AG08395 (cell line): ENCODE measurements at places on chromosomes 5 and 9.

GRCh38 chr9:113484258-113484730 is 20.8 kb downstream of the RGS3 start:
- DNase-seq: no peak

DNA sequence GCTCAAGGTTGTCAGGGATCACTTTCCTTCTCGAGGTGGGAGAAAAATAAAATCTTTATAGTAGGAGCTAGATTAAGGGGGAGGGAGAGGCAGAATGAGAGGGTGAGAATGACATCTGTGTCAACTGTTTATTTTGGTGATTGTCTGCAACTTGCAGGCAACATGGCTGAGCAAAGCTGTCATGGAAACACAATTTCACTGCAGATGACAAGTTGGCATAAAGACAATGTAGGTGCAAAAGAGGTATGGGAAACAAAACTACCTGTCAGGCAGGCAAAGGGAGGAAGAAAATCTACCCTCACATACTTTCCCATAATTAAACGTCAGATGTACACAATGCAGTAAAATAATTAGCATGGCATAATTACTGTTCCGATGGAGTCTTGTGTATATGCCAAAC is 167.4 kb downstream of the SLIT3 start:
- no peak for DNase-seq

- peak; percentile 98 for DNase-seq
Measured at GRCh38 chr5:177497292-177498012, at the start of gene PDLIM7. TSS of gene PDLIM7 (minus strand) at chr5:177497604. CDS start at chr5:177496512, 1,092 bp downstream.

GRCh38 chr5:58383448-58383847 is 76.4 kb downstream of the PLK2 start:
- no peak for DNase-seq

DNA sequence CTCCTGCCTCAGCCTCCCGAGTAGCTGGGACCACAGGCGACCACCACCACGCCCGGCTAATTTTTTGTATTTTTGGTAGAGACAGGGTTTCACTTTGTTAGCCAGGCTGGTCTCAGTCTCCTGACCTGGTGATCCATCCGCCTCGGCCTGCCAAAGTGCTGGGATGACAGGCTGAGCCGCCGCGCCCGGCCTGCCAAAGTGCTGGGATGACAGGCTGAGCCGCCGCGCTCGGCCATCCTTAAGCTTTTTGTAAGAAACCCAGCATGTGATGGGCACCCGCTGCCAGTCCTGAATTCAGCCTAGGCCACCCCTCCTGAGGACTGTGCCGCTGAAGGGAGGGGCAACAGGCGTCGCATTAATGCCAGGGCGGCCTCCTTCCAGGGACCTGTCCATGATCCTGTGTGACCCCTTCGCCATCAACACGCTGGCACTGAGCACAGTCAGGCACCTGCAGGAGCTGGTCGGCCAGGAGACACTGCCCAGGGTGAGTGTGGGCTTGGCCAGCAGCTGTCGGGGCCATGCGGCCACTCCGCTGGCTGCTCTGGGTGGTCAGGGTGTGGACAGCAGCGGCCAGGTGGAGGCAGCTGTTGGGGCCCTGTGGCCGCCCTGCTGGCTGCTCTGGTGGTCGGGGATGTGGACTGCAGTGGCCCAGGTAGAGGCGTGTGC is 10.5 kb downstream of the NELFB start:
- no peak for DNase-seq

DNA sequence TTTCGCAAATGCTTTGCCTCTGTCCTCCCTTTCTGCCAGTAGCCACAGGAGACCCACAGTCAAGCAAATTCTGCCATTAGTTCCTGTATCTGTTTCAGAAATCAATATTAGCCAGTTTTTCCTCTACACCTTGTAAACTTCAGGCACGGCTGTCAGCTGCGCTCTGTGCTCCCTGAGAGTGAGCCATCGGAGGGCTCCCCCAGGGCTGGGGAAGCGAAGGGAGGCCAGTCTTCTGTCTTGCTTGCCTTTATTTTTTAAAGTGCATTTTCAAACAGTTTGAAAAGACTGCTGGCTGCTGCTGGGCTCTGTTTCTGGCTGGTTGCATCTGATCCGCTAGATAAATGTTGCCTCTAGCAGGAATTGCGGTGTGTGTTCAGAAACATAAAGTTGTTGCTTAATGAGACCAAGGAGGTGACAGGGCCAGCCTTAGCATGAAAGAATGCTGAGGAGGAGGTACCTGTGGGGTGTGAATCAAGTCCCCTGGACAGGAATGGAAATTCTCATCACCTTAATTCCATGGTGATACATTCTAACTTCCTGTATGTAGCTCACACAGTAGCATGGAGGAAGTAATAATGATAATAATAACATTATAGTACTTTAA is 421.7 kb upstream of the KIF2A start:
- no peak for DNase-seq

- peak; percentile 85 for DNase-seq
Measured at GRCh38 chr5:157994906-157995519, 136.1 kb upstream of the CLINT1 start.

GRCh38 chr9:134545543-134546245 is 95.9 kb upstream of the COL5A1 start:
- DNase-seq: peak; percentile 84

DNA sequence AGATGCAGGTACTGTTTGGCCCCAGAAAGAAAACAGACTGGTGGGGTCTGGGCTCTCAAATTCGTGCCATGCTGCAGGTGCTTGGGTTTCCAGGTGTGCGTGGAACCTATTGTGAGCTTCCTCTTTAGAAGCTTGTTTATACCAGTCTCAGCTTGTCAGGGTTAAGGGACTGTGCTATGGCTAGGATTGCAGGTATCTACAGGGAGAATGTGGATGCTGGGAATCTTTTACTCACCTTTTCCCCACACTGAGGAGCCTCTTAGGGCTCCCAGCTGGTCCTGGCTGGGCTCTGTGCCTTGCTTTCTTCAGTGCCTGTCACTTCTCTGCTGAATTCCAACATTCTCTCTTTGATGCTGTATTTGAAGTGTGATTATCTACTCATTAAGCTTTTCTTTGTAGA is 111.8 kb downstream of the WDR70 start:
- no peak for DNase-seq

DNA sequence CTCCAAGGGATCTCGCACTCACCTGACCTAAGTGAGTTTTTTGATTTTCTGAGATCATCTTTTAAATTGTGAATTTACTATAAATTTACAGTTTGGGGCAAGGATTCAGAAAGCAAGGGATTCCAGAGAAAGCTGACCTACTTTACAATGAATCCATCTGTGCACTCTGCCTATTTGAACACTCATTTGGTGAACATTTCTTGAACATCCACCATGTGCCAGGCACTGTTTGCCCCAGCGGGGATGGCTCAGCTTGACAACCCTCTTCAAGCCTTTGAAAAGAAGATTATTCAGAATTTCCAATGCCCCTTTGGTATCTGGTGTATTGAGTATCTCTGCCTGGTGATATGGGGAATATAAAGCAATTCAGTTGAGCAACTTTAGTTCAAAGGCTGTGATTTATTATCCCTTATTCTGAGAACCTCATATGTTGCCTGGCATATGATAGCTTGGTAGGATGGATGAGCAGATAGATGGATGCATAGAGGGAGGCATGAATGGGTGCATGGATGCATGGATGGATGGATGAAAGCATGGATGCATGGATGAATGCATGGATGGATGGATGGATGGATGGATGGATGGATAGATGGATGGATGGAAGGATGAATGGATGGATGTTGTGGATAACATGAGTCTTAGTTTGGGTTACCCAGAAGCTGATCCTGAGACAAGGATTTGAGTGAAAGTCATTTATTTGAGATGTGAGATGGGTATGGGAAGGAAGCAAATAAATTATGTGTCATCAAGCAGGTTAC is 149.7 kb upstream of the ZNF366 start:
- DNase-seq: no peak
